NCI-H1436 treated with DMSO at 0.1 percent for 48 hours (cell line): ENCODE measurements at places on chromosomes 11 and 22.

- DNase-seq, result no peak
Observed at GRCh38 chr11:95134491-95134890, 44.8 kb downstream of the ENDOD1 start.

DNA sequence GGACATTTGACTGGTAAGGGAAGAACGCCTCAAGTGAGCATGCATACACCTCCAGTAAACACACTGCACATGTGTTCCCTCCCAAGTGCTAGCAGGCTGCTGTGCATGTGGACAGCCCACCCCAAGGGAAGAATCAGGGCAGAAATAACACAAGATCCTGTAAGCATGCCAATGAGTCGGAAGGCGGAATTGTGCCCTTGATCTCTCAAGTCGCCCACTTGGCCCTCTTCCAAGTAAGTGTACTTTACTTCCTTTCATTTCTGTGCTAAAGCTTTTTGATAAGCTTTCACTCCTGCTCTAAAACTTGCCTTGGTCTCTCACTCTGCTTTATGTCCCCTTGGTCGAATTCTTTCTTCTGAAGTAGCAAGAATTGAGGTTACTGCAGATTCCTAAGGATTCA is 139.6 kb downstream of the TRPC6 start:
- DNase-seq, result no peak

DNA sequence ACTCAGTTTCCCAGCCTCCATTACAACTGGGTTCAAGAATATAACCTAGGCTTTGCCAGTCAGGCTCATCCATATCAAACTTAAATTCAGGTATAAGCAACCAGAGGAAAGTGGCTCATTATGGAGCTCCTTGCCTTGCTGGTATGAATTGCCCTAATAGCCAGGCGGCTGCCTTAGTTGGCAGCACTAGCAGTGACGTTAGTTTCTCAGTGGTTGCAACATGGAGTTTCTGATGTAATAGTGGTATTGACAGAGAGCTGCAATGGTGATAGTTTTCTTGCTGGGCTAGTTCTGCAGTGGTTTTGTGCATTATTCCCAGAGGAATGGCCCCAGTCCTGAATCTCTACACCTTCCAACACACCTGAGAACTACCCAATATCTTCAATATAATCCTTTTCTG is 3.8 kb upstream of the TMEM123 start:
- DNase-seq, result no peak

- no peak for DNase-seq
Observed at GRCh38 chr22:48660790-48661740, 1166.6 kb downstream of the BRD1 start.

GRCh38 chr11:15197696-15198095 is 83.0 kb downstream of the INSC start:
- DNase-seq, result no peak
